Immature natural killer cell (primary cell): ENCODE measurements at places on chromosomes 3 and 15.

DNA sequence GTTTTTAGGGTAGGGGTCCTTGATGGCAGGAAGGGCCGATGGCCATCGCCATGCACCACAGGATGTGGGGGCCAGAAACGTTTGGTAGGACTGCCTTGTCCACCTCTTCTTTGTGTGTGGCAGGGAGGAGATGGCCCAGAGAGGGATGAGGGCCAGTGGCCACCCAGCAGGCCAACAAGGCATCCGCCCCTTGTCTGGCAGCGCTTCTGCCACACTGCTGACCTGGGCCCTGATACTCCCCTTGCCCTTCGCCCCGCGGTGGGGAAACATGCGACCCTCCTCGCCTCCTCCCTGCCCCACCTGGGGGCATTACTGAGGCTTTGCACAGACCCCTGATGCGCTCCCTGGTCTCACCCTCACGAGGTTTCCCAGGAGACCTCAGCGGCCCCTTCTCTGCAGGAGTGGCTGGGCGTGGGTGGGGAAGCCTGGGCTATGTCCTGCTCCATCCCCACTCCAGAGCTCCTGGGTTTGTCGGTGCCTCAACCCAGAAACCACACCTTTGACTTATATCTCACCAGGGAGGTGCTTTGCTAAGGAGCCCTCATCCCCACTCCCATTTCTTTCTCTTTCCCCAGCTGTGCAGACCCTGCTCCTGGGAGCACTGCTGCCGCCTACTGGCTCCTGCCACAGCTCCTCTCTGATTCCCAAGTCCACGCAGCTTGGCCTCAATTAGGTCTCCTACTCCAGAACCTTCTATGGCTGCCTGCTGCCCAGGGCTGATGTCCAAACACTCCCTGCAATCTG is 38.7 kb downstream of the FEM1B start:
- no peak for DNase-seq

GRCh38 chr15:31957581-31957980 is 72.7 kb upstream of the CHRNA7 start:
- no peak for DNase-seq

- no peak for DNase-seq
Measured at GRCh38 chr15:61724251-61724939, 335.9 kb downstream of the VPS13C start.

DNA sequence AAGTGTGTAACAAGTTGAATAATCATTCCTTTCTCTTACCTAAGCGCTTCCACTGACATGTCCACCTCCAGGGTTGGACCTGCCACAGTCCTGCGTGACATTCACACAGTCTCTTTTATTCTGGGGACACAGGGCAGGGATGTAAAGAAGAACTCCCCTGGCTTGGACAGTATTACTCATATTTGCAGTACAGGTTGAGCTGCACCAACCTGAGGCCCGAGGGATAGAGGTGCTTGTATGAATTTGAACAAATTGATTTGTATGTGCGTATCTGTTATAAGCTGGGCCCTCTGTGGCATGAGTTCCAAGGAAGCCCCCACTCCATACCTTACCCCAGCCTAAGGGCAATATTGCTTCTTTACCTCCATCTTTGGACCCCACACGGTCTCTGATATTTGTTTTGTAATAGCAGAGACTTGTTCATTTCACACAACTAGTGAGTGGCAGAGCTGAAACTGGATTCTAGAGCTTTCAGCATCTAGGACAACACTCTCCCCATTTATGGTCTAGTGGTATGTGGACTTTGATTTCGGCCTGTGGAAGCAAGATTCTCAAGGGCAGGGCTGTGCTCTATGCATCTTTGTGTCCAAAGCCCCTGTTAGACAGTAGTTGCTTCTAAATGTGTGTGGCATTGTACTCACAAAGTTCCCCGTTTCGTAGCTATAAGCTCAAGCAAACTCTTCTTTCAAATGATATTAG is 39.2 kb downstream of the FAH start:
- DNase-seq, result no peak

- no peak for DNase-seq
Measured at GRCh38 chr3:184815046-184815930, 3.3 kb downstream of the VPS8 start.

DNA sequence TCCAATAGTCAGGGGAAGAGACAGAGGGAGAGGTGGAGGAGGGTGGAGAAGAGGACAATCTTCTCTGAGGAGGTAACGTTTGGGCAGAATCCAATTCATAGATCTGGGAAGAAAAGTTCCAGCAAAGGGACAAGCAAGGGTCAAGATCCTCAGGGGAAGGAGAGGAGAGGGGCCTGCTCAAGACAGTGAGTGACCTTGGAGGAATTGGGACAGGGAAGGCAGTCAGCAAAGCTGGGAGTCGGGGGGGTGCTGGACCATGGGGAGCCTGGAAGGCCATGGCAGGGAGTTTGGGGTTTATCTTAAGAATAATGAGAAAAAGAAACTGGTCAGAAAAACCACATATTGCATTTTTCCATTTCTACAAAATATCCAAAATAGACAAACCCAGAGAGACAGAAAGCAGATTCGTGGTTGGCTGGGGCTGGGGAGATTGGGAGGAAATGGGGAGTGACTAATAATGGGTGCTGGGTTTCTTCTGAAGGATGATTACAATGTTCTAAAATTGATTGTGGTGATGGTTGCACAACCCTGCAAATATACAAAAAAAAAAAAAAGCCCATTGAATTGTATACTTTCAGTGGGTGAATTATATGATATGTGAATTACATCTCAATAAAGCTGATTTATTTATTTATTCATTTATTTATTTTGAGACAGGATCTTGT is 19.6 kb upstream of the SRP14 start:
- no peak for DNase-seq

GRCh38 chr15:84387086-84387485 is 151.5 kb downstream of the GOLGA6L4 start:
- no peak for DNase-seq

DNA sequence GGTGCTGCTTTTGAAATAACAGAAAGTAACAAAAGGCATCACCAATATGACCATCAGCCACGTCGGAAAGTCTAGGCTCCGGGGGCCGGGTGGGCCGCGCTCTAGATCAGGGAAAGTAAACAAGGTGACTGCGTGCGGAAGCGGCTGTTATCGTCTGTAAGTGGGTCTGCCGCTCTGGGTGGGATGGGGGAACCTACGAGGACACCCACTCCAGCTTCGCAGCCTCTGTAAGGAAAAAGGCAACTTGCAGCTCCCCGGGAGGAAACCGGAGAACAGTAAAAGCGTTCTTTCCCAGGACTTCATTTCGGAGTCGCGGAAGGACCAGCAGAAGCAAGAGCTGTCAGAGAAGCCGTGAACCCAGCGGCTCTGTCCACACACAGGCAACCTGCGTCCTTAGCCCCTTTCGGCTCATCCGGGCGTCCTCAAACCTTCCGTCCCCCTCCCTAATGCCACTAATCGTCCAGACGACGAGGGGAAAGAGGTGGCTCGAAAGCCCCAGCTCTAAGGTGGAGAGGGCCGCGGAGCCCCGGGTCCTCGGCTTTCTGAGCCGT is 461 bp downstream of the XRN1 start:
- DNase-seq, result peak; percentile 48

GRCh38 chr15:47719730-47720129 is 2.4 kb downstream of the SEMA6D start:
- DNase-seq, result no peak

DNA sequence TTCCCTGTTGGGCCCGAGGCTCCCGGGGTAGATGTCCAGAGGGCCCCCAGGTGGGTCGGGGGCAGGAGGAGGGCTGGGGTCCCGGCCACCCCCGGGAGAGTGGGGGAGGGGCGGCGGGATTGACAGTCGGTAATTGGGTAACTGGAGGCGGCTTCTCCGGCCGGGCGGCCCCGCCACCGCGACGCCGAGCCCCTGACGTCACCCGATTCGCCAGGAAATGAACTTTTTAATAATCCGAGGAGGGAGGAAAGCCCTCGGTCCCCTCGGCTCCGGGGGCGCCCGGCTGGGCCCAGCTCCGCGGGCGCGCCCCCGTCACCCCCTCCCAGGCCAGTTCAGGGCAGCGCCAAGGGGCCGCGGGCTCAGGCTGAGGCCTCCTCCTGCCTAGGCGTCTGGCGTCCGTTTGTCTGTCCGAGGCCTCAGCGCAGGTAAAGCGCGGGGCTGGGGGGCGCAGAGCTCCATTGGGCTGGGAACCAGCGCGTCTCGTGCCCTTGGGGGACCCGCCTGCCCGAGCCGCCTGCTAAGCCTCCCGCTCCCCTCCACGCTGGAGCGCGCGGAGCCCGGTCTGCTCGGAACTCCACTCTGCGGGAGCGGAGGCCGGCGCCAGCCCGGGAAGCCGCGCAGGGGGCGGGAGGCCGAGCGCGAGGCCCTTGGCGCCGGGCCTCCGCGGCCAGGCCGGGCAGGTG is 3.9 kb downstream of the GATA2 start:
- DNase-seq, result no peak

DNA sequence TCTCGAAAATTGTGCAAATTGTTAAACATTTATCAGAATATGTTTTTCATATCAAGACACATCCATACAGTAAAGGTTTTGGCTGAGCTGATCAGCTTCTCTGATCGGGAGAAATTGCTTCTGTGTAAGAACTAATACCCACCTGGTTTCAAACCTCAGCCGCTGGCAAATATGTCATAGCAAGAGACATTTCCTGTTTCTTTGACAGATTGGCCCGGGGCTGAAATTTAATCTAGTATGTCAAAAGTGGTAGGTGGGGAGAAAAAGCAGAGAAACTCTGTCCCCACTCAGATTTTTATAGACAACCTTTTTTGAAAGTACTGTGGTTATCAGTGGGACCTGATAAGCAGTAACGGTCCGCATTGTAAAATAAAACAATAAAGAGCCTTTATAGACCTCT is 88.8 kb upstream of the SLC24A5 start:
- no peak for DNase-seq

DNA sequence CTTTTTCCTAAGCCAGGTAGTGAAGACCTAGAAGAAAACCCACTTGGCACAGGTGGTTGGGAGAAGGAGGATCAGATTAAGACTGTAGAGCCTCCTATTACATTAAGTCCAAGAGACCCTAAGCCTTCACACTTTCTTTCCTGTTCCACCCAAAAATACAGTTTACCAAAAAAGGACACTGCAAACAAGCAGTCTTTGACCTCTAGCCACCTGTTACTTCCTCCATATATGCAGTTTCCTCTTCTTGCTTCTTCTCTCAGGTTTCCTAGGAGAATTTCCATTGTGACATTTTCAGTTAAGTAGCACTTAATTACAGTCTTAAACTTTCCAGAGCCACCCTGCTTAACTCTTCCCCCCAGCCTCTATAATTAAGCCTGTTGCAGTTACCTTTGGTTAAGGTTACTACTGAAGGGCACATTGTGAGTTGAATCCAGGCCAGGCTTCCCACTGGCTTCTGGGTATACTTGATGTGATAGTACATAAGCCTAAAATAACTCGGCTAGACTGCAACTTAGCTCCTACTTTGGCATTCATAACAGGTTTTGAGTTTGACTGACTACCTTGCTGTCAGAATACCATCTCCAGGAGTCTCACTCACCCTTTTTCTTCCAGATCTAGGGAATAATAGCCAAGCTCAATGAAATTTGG is 114.2 kb upstream of the UMPS start:
- no peak for DNase-seq

GRCh38 chr3:194952841-194953241 is 267.2 kb downstream of the FAM43A start:
- DNase-seq, result no peak

GRCh38 chr3:61578667-61579367 is 17.4 kb downstream of the PTPRG start:
- no peak for DNase-seq

GRCh38 chr3:120090422-120090821 is 3.8 kb downstream of the GSK3B start:
- no peak for DNase-seq

GRCh38 chr3:170889630-170890029 is 18.8 kb downstream of the EIF5A2 start:
- DNase-seq, result no peak

DNA sequence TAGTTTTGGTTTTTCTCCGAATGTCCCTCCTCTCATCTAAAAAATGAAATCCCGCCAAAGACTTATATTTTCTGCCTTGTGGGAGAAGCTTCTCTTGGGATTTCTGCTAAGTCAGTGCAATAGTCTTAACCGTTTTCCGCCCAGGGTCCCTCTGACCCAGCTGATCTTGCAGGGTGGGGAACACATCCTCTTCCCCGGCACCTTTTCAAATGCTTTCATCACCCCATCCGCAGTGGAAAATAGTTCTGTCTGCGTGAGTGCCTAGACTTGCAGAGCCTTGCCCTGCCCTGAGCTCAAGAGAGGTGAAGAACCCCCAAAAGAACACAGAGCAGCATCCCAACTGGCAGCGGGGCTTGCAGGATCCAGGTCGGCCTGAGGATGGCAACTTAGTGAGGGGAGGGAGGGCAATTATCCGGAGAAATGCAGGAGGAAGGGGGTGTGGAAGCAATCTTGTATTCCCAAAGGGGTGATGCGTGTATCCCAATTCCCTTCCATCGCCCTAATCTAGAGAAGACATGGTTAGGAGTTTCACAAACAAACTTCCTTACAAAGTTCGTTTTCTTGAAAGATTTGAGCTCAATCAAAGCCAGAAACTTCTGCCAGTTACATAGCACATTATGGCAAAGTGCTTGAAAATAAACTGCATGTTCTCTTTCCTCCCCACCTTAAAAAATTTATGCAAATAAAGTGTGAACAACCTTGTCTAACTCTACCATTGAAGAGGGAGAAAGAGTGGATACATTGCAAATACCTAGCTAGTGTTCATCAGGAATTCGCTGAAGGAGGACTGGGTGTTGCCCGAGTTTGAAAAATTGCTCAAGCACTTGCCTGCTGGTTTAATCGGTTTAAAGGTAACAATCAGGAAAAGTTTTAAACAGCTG is 79.9 kb downstream of the NR2F2 start:
- no peak for DNase-seq

DNA sequence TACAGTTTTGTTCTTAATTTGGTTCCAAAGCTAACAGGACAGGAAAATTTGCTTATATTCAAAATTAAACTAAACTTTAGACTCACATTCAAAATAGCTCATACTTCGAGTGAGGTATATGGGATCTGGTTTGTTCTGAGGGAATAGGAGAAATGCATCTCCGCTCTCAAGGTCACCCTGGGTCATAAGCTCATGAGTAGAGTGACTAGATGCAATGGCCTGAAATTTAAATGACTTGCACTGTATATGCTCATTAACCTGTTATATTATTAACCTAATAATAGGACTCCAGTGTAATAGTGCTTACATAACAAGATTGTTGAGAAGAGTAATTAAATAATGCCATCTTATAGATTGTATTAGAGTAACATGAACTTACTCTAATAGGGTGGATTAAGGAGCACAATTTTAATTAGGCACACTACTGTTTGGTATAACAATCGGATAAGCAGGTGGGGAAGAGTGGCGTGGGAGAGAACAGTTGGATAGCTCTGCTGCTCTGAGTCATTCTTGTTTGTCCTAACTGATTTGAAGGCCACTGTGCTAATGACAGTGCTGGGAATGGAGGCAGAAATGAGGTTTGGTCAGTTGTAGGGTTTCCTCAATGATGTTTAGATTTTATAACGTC is 5.2 kb downstream of the NKTR start:
- no peak for DNase-seq

DNA sequence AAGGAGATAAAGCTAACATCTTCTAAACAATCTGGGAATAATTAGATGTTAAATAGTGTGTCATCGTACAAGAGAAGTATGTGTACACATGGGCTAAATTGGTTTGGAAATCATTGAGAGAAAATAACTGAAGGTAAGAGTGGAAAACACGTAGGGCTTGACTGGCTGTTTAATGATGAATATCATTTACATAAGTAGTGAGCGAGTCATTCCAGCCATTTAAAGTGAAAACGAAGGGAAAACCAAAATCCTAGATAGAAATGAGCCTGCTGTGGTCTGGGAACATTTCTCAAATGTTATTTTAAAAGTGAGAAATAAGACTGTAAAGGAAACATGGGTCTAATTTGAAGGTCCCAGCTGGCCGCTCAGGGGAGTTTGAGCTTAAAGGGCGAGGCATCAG is 41.9 kb upstream of the KCNMB2 start:
- DNase-seq, result no peak

- DNase-seq, result no peak
Measured at GRCh38 chr3:53974324-53974723, 82.7 kb upstream of the SELENOK start.
